ENCODE measurements at places on chromosomes 2 and 18.

DNA sequence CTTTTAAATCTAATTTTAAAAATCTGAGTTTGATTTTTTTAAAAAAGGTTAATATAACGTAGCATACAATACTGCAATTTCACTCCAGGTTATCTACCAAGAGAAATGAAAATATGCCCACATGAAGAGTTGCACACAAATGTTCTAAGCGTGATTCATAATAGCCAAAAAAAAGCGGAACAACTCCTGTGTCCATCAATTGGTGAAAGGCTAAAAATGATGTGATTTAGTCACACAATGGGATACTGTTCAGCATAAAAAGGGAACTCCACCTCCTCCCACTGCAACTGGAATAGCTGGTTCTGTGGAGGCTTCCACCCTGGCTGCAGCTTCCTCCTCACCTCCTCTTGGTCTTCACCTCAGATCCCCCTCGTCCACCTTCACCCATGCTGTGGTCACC lies 132.8 kb downstream of the PIK3C3 start:
- no peak for DNase-seq

GRCh38 chr2:3214806-3215404 lies 162.7 kb downstream of the EIPR1 start:
- no peak for DNase-seq

GRCh38 chr2:167134381-167135072 lies 246.2 kb downstream of the XIRP2 start:
- no peak for DNase-seq

GRCh38 chr2:119691189-119691588 lies 12.2 kb downstream of the TMEM177 start:
- DNase-seq = no peak

GRCh38 chr2:231161252-231161839 lies 36.5 kb upstream of the HTR2B start:
- DNase-seq = no peak

DNA sequence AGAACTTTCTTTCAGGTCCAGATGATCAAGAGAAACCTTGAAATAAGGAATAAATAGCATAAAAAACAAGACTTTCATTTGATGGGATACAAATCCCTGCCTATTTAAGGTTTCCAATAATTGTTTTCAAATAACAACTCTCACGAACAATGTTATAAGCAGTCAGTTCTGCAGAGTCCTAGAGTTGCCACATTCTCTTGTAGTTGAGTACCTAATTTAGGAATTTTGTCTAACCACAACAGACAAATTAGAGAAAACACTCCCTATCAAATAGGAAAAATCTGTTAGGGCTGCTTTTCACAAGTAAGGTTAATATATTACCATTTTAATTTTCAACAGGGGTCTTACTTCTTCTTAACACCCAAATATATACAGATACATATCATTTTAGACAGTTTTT lies 130.1 kb upstream of the CDH20 start:
- no peak for DNase-seq

- DNase-seq = no peak
Observed at GRCh38 chr2:236088368-236089057, 79.7 kb downstream of the GBX2 start.

DNA sequence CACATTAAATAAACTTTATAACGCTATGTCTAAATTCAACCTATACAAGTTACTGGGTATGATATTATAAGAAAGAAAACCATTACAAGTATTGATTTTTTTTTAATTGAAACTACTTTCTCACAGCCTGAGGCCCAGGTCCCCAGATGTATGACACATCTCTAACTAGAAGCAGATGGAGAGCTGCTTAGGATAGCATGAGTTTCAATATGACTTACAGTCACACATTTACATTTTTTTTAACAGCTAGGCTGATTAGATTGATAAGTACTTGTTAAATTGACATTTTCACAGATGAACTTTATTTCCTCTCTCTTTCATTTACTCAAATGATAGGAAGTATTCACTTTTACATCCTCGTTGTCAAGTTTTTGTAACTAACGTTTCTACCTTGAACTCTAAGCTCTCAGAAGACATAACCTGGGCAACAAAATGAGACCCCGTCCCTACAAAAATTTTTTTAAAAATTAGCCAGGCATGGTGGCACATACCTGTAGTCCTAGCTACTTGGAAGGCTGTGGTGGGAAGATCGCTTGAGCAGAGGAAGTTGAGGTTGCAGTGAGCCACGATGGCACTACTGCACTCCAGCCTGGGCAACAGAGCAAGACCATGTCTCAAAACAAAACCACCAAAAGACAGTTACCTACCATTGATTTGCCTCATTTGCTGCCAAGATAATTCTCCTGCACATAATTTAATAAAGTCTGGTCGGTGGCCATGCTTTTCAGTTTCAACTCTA lies 52.4 kb downstream of the STK39 start:
- no peak for DNase-seq

DNA sequence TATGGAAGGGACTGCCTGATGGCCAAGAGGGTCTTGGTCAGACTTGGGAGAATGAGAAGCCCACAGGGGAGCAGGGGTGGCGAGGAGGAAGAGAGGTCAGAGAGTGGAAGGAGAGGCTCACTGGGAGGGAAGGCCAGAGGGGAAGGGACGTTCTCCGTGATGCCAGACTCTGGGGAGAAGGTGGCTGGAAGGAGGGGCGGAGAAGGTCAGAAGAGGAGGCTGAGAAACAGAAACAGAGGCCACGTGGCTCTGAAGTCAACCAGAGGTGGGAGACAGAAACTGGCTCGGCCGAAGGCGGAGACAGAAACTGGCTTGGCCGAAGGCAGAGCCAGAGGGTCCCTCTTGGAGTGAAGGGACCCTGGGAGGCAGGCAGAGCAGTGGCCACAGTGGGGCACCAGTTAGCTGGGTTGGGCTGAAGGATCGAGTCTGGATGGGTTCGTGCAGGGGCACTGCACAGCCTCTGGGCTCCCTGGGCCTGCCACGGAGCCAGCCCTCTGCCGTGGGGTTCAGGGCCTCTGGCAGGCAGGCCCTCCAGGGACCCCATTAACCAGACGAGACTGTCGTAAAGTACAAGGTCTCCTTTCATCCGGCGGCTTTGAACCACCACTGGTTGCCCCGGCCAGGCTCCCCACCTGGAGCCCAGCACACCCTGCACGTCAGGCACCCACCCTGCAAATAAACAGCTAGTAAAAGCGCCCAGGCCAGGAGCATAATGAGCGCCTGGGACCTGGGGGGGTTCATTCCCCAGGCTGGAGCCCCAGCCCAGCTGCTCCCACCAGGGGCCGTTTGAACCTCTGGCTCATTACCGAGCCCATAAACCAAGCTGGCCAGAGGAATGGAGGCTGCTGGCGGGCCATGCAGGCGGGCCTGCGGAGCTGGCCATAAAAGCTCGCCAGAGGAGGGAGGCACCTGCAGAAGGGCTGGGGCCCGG lies 218.8 kb downstream of the DYSF start:
- DNase-seq = no peak

DNA sequence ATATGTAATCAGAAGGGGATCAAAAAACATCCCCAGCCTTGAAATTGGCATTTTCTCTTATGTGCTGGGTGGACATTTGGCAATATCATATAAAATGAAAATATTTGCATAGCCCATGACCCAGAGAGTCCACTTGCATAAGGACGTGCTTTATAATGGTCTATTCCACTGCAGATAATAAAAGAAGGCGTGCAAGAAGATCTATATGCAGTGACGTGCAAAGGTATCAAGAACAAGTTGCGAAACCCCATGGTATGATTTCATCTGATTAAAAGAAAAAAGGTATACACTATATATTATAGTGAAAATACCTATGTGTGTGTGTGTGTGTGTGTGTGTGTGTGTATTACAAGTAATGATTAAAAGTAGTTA lies 8.5 kb upstream of the SLC20A1 start:
- DNase-seq = no peak

GRCh38 chr2:190838492-190838910 lies 42.1 kb upstream of the GLS start:
- DNase-seq = no peak

- no peak for DNase-seq
Observed at GRCh38 chr2:112881217-112881985, 29.6 kb upstream of the IL37 start.

DNA sequence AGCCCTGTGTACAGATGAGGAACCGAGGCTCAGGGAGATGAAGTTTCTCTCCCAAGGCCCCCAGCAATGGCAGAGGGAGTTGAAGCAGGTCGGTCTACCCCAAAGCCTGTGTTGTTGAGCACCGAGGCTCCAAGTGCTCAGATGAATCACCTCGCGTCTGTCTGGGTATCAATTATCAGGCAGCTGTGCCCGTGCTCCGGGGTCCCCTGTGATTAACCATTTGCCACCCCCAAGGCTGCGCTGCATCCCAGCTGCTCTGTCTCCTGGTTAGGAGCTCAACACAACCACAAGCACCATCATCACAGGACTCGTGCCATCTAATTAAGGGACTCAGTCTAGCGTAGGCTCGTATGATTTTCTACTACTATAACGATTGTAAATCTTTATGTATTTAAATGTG lies 27.1 kb downstream of the LIPG start:
- no peak for DNase-seq

DNA sequence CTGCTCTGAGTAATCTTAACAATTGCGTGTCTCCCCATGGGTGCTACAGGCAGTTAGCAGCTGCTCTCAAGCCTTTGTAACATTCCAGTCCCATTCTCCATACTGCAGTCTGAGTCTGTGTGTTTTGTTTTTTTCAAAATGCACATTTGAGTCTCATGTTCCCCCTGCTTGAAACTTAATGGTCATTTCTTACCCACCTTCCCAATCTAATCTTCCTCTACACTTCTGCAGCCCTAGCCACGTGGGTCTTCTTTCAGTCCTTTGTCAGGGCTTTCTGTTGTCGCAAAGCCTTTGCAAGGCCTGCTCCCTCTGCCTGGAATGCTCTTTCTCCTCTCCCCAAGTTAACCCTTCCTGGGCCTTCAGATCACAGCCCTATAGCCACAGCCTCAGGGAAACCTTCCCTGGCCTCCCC lies 24.5 kb downstream of the ELAC1 start:
- DNase-seq = no peak

DNA sequence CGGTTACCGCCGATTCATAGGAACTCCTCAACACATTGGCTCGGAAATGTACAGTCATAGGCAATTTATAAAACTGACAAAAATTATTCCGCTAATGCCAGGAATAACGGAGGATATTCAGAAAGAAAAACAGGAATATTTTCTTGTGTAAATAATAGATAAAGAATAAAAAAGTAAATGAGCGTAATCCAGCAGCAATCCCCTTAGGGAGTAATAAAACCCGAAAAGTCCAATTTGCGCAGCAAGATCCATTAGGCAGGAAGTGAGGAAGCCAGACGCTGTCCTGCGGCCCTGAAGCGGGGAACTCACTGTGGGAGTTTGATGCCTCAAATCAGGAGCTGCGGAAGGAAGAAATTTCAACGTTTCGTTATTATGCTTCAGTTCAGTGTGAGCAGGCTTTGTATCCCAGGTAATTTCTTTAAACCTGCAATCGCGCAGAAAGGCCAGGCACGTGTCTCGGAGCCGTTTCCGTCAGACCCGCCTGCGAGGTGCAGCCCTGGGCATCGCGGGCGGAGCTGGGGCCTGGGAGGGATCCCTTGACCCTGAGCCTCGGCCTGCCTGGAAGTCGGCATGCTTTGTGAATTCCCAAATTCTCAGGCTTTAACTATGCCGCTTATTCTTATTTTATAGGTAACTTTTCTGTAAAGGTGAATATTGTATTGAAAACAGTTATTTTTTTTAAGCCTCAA lies 180.9 kb upstream of the ALKAL2 start:
- DNase-seq = no peak

DNA sequence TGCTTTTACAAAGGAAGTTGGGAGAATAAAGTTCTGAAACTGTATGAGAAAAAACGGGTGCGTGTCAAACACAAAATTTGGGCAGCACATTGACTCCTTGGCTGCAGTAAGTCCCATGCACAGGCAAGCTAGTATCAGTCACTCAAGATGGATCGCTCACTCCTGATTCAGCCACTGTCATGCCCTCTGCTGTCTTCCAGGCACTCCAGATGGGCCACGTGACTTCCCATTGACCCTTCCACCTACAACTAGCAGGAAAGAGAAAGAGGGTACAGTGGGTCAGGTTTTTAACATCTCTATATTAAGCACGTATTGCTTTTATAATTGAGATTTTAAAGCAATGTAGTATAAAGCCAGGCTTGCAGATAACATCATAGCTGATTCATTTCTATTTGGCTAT lies 8.6 kb downstream of the ARHGEF33 start:
- DNase-seq = no peak
